ENCODE measurements at places on chromosomes 2 and 18.

- DNase-seq: no peak
Observed at GRCh38 chr2:137980459-137980858, 16.2 kb downstream of the HNMT start.

DNA sequence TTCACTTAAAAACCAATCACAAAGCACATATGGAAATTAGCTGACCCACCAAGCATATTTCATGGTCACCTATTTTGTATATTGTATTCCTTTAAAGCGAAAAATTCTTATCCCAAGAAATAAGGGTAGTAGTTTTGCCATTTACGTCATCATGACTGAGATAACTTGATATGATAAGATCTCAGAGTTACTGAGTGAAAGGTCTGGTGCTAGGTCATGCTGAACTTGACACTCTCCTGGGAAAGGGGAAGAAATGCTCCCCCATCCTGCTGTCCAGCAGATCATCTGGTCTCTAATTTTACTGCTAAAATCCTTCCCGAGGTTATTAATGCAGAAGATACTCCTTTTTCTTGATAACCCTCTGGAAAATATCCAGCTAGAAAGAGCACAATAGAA is 78.3 kb downstream of the BCL2 start:
- no peak for DNase-seq

DNA sequence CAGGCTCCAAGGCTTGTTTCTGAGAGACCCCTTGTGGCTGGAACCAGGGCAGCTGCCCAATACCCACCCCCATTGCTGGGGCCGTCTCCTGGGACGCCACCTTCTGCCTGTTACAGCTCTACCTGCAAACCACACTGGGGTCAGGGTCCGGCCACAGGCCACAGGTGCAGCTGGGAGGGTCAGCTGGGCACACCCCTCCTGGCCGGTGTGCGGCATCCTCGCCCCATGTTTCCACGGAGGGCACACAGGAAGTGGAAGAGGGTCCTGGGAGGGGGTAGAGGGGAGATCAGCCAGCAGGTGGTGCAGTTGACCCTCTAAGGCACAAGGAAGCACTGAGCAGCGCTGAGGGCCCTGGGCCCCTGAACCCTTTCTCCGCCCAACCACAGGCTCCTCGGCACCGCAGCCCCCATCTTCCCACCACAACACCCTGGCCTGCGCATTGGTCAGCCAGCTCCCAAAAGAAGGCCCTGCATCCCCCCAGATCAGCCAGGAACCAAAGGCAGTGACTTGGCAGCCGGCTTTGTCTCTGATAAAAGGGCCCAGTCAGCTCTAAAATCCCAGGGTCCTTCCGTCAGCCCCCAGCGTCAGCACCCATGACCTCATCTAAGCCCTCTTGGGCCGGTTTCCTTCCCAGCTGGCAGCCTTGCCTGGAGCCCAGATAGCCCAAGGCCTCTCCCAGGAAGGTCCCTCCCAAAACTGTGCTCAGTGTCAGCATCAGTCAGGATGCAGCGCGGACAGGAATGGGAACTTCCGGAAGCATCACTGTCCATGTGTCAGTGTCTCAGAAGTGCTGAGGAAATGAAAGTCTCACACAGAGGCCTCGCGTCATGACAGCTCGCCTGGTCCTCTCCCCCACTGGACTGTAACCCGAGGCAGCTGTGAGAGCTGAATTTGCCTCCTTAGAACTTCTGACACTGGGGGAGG is 1.7 kb downstream of the ERFE start:
- DNase-seq: no peak

GRCh38 chr2:120818441-120818920 is 82.8 kb downstream of the GLI2 start:
- peak; percentile 72 for DNase-seq

DNA sequence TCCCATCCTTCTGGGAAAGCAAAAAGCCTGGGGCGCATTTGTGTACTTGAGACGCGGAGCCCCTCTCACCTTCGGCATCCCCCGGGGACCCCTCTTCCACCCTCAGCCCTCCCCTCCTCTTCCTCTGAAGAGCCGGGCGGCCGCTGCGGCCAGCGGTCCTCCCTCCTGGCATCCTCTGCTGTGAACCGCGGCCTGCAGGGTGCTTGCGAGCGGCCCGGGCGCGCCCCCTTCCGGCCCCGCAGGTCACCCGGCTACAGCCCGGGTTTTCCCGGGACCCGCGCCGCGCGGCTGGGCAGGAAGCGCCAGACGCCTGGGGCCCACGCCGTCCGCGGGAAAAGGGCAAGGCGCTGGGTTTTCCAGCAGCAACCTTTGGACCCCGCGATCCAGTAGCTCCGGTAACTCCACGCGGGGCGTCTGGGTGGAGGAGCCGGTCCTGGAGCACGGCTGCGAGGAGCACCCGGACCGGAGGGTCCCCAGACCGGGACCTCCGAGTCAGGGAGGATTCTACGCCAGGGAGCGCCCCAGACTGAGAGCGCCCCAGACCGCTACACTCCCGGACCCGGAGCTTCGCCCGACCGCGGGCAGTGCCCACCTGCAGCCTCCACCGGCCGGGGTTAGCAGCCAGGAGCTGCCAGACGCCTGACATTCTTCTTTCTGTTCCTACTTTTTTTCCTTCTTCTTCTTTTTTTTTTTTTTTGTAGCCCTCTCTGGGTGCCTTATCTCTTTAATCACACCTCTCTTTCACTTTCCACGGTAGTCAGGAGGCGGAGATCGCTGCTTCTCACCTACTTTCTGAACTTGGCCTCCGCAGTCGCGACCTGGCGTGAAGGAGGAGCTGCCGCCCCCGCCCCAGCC is at the start of gene IL18R1:
Gene IL18R1, plus strand, starts transcription at position 271 of the 855 bp plus-strand sequence. CDS start 6,865 bp downstream, outside the sequence.
- peak; percentile 76 for DNase-seq

- DNase-seq: no peak
Observed at GRCh38 chr2:54685263-54685775, 38.1 kb upstream of the EML6 start.

GRCh38 chr18:50590593-50590992 is 30.7 kb downstream of the MAPK4 start:
- no peak for DNase-seq

DNA sequence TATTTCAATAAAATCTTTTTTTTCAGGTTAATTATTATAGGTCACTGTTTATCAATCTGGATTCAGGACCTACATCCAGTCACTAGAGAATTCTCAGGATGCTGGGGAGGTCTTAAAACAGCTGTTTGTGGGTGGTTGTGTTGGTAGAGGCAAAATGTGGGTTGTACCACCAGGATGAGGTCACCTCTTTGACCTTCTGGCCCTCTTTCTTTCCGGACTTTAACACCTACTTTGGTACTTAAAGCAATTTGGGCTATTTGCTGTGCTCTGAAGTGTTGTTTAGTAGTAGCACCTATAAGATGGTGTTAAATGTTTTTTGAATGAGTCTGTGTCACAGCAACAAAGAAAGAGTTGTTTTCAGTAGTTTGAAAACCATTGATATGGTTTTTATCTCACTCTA is 14.6 kb downstream of the EML4 start:
- no peak for DNase-seq

DNA sequence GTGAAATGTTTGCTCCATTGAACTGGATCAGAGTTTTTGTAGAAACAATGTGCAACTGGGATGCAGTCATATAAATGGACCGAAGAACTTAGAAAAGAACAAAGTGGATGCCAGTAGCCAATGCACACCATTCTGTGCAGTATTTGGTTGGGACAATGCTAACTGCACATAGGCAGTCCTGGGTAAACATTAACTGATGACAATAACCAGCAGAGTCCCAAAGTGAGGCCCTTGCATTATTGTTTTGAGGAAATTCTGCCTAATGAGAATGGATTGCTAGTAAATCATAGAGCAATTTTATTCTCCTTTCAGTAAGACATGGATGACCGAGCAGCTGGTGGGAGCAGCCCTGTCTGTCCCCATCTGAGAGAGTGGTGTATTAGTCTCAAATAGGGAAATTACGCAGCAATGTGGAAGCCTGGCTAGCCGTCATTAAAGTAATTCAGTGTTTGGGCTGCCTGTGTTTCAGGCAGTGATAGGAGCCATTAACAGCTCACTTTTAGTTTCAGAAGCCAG is 94.9 kb downstream of the KCTD1 start:
- DNase-seq: no peak

DNA sequence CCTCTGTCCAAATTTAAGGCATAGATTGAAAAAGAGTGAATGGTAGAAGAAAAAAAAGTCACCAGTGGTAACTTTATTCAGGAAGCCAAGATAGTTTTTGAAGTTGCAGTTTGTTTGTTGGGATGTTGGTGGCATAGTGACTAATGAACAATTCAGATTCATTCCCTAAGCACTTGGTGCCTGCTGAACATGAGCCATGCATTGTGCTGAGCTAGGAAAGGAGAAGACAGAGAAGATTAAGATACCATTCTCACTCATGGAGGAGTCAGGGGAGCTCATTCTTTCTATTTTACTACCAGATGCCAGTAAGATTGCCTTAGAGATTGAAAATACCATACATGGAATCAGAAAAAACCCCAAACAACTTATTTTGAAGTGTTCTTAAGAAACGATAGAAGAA is 25.1 kb downstream of the MEIS1 start:
- DNase-seq: no peak

GRCh38 chr2:96822786-96823185 is 6.7 kb downstream of the CNNM3 start:
- DNase-seq: no peak

- DNase-seq: no peak
Observed at GRCh38 chr2:11552260-11552638, 18.4 kb downstream of the GREB1 start.

- DNase-seq: no peak
Observed at GRCh38 chr2:67255933-67256615, 141.1 kb upstream of the ETAA1 start.

DNA sequence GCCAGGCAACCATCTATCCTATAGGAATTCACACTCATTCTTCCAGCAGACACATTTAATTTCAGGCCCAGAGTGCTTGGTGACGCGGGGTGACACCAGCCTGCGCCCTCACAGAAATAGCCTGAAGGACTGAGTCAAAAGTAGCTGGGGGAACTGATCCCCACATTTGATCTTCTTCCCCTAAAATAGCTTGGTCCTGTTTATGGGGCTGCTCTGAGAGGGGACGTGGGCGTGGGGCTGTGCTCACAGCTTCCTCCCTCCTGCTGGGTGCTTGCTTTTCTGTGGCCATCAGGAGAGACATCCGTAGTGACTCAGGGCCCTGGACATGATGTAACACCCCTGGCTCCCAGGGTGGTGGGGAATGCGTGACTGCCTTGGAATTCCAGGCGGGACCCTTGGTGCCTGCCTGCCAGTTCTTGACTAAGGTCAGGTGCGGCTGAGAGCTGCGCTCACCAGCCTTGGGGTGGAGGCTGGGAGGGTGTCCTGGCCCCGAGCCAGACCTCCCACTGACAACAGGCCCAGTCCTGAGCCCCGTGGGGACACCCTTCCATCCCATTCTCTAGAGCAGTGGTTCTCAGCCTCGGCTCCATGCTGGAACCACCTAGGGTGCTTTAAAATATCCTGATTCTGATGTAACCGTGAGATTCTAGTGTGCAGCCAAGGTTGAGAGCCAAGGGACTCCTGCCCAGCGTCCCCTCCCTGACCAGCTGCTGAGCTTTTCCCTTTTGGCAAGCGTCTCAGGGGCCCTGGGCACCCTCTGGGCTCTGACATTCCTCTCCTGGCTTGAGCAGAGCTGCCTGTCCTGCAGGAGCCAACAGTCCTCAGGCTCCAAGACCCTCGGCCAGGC is 47.4 kb upstream of the SMAD7 start:
- no peak for DNase-seq

- no peak for DNase-seq
Observed at GRCh38 chr2:159616286-159616701, at the start of gene BAZ2B. TSS of gene BAZ2B (minus strand) at chr2:159616548. CDS start at chr2:159478719, 137,829 bp downstream.

- no peak for DNase-seq
Observed at GRCh38 chr2:239072786-239073185, 224.9 kb downstream of the TWIST2 start.

- no peak for DNase-seq
Observed at GRCh38 chr2:53233759-53234547, 533.7 kb upstream of the CHAC2 start.

- DNase-seq: no peak
Observed at GRCh38 chr2:174112073-174112472, 136.3 kb downstream of the OLA1 start.

- no peak for DNase-seq
Observed at GRCh38 chr2:83168377-83168776, 1290.7 kb downstream of the SUCLG1 start.

DNA sequence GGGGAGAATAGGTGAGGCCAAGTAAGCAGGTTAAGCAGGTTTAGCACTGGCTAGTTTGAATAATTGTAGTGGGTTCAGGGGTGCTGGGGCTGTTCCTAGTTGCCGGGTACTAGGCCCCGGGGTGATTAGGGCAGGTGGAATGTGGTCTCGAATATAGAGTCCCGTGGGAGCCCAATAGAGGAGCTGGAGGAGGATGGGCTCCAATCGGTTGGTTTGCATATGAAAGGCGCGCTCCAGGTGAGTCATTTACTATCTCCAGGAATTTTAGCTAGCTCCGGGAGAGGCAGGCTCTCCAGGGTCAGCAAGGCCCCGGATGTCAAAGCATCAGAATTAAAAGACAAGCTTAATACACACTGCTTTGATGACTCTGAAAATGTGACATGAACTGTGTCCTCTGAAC is 304.0 kb downstream of the ZNF521 start:
- DNase-seq: no peak

DNA sequence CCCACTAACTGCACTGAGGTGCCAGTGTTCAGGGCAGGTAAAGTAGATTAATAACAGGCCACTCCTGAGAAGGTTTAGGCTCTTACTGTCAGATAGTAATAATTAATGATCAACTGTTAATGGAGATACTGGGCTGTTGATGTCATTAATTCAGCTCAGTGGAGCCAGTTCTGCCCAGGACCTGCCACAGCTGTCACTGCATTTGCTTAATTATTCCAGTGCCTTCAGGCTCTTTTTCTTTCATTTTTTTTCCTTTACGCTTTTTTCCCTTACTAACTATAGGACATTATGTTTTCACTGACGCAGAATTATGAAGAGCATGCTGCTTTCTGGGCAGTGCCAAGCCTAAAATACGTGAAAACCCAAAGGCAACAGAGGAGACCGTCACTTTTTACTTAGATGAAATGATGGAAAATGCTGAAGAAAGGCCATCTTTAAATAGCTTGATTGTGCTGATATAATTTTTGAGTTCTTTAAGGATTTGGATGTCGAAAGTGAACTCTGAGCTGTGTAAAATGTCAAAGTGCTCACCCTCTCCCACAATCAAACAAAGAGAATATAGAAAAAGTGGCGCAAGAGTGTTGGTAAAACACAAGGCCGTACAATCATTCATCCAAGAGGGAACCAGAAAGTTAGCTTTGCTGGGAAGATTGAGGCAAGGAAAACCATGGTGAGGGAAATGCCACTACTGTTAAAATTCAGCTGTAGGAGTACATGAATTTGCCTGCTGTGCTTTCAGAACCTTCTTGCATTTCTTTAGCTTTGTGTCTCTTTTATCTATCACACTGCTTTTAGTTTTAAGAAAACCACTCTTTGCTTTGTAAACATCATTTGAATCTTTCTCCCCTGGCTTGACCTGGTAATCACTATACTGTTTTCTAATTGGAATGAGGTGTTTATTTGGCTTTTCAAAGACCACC is 192.0 kb upstream of the ZEB2 start:
- DNase-seq: no peak

DNA sequence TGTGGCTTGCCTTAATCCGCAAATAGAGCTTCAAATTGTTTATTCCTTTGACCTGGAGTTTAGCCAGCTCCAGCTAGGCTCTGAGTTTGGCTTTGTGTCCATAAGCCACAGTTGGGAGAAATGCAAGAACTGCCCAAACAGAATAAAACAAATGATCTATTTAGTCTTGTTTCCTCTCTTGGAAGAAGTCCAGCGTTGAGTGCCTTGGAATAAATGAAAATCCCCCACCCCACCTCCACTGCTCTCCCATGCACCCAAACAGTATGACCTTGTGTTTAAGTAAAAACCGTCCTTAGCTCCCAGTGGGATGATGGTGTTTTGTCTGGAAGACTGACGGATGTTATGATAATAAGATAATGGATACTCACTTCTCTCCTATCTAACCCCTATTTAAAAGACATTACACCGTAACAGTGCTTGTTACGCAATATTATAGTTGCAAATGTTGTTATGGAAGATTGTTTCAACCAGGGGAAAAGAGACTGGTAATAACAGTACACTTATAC is 3.2 kb upstream of the SERPINE2 start:
- no peak for DNase-seq
